ENCODE measurements at places on chromosomes 4 and X.

- DNase-seq = no peak
Observed at GRCh38 chr4:153212736-153213135, 8.5 kb downstream of the TRIM2 start.

DNA sequence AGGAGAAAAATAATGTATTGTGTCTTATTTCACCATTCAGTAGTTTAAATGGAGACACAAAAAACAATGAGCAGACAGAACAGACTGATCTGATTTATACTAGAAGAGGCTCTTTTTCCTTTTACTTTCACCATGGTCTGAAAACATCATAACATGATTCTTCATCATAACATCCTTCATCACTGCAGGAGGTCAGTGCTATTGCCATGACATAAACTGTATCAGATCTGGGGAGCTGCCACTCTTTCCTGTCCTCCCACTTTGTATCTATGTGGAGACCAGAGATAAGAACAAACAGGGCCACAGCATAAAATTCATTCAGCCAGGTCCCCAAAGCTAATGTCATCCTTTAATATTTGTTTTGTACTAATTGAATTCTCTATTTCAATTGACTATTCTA is 25.2 kb downstream of the SOD3 start:
- no peak for DNase-seq

GRCh38 chr4:126794363-126794762 is 838.4 kb upstream of the INTU start:
- no peak for DNase-seq

DNA sequence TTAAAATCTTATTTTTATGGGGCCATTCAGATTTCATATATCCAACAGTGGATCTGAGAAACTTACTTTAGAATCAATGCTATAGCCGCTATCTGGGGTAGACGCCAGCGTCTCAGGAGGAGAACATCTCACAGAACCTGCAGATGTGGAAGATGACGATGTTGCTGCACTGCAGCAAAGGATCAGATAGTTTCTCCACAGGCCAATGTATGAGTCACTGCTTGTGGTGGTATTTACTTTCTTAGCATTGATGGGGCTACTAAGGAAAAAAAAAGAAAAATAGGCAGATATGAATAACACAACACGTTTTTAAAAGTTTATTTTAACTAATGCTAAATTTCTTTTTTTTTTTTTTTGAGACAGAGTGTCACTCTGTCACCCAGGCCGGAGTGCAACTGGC is 85.9 kb downstream of the ZAR1 start:
- DNase-seq = no peak

GRCh38 chr4:107380190-107380589 is 339.8 kb downstream of the PAPSS1 start:
- no peak for DNase-seq

DNA sequence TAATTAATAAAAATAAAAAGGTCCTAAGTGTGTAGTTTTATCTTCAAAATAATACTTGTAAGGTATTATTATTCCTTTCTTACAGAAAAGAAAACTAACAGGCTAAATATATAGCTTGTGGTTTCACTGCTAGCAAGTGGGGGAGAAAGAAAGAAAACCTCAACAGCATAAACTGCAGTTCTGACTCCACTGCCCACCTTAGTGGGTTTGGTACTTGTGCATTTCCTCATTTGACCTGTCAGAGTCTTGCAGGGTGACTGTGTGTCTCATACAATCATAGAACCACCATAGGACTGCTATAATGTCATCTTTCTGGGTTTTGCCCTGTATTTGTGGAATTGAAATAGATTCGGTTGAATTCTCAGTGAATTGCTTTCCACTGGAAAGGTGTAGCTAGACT is 94.7 kb upstream of the PUDP start:
- DNase-seq = no peak
